ENCODE measurements at places on chromosomes 2 and 18.

GRCh38 chr2:26461601-26462023 lies 16.3 kb downstream of the OTOF start:
- DNase-seq: no peak

DNA sequence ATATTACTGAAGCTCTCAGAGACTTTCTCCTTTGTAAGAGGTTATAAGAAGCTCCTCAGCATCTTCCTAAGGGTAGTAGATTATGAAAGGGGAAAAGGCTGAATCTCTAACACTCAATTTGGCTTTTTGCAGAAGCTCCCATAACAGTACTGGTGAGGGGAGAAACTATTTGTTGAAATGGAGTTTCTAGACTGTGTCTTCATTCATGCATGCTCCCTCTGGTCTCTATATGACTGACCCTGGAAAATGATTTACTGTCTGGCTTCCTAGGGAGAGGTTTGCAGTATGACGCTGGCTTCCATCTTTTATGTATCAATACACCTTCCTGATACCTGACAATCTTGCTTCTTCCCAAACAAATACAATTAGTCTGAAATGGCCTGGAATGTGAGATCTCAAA lies 63.9 kb downstream of the LDAH start:
- DNase-seq: no peak

GRCh38 chr2:88697370-88698026 lies 6.0 kb downstream of the RPIA start:
- DNase-seq: no peak

GRCh38 chr2:176639671-176640070 lies 370.4 kb downstream of the MTX2 start:
- no peak for DNase-seq

DNA sequence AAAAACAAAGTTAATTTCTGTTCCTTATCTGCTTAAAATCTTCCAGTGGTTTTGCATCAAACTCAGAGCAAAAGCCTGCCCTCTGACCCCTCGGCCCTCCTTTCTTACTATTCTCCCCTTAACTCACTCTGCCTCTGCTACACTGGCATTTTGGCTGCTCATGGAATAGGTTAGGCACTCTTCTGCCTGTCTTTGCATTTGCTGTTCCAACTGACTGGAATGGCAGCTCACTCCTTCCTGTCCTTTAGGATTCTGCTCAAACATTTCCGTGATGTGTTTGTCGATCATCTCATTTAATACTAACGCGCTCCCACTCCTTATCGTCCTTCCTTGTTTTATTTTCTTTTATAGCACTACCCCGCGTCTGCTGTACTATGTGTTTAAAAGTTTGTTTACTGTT lies 815 bp downstream of the CEBPZ start:
- DNase-seq: peak; percentile 30

DNA sequence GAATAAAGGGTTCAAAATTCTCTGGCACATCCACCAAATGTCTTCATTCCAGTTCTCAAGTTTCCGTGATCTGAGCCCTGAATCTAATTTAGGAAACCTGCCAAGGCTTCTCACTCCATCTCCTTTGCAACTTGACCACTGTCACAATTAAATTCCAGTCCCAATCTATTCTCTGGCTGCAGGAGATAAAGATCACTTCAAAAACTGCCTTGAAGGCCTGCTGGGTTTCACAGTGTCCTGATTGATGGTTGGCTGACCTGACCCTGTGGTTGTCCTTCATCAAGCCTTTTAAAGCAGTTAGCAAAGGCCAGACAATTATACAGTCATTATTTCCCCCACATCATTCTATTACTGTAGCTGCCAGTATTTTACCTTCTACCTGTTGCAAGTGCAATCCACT lies 60.3 kb upstream of the DNAJC10 start:
- peak; percentile 45 for DNase-seq

DNA sequence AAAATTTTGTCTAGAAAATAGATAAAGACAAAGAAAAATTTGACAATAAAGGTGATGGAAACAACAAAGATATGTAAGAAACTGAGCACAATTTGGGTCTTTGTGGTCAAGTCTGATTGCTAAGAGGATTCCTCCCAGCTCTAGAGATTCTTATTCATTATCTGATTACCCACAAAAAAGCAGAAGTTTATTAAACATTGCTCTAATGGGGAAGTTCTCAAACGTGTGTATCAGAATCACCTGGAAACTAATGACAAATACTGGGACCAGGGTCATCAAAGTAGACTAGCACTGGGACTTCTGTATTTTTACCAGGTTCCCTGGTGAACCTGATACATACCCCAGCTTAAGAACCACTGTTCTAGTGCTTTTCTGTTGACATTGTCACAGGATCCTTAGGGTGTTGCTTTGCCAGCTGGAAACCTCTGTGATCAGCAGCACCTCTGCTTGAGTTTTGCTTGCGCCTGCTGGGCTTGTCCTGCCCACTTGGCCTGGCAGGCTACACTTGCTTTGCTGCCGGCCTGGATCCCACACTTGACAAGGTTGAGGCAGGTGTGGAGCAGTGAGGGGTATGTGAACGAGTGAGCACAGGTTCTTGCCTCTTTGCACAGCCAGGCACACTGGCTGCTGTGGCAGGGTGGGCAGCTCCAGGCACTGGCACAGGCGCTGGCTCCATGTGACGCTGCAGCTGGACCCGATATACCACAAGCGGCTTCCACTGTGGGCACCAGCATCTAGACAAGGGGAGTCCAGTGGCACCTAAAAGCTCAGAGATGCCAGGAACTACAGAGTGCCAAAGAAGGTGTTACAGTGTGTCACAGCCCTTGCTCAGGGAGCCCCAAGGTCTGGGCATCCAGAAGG lies 6.2 kb upstream of the GORASP2 start:
- DNase-seq: no peak

DNA sequence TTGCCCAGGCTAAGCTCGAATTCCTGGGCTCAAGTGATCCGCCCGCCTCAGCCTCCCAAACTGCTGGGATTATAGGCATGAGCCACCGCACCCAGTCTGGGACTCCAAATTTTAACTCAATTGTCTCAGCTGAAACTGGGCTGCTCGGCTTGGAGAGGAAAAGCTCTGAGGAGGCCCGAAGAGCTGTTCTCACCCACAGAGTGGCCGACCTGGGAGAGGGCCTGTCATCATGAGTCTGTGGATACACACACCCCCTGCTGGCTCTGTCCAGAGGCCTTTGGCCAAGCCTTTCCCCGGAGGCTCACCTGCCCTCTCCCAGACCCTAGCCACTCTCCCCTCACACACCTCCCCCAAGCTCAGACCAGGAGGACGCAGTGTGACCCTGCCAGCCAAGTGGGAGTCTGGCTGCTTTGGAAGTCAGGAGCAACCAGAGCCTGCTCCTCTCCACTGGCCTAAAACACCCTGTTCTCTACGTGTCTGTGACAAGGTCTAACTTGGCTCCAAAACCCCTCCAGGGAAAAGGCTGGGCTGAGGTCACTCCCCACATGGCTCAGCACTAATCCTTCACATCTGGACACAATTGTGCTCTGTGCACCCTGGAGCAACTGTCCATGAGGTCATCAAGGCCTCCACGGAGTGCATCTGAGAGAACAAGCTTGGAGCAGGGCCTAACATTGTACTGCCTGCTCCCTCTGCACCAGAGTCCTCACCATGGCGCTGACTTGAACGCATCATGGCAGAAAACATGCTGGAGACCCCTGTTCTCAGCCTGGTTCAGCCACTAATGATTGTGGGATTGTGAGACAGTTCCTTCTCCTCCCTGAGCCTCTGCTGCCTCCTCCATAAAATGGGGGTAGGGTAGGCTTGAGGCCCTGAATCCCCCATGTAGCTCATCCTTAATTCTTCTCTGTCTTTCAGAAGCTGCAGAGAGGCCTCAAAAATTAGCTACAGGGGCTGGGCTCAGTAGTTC lies 49.9 kb upstream of the RAB6C start:
- DNase-seq: no peak

DNA sequence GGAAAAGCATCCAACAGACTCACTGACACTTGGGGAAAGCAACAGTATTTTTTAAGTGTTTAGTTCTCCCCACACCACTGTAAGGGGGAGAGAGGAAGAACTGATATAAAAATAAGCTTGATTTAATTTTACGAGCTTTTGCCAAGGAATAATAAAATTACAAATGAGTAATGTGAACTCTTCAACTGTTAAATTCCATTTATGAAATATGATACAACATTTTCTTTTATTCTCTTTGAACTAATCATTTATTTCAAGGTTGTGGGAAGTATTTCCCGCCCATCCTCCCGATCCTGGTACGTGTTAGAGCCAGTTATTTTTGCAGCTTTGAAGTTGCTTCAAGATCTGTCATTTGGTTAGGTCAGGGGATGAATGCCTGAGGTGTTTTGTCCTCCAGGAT lies 35.2 kb downstream of the WDPCP start:
- no peak for DNase-seq

DNA sequence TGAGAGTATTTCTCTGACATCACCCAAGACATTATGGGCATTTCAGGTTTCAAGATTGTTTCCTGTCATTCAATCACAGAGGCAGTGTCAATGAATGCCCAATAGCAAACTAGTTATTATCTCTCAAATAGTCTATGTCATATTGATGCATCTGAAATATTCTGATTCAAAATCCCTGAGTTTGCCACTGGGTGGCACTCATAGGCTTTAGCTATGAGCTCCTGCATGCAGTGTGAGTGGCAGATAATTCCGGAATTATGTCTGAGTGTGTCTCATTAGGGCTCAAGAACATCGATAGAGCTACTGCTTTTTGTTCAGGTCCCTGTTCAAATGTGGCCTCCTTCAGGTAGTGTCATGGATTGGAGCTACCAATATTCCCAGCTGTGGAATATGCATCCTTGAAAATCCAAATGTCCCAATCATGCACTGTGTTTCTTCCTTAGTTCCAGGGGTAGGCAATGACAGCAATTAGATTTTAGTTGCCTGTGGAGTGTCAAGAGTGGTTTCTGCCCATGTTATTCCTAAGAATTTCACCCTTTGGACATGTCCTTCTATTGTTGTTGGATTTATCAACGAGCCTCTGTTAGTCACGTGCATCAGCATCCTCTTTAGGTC lies 7.8 kb upstream of the OR6B3 start:
- DNase-seq: peak; percentile 43

GRCh38 chr2:94871226-94872087 lies at the start of gene TEKT4:
Gene TEKT4, plus strand, starts transcription at chr2:94871430. Its CDS starts 150 bp downstream, at chr2:94871580.
- DNase-seq: peak; percentile 81

GRCh38 chr18:46174342-46175041 lies 70.3 kb downstream of the HAUS1 start:
- peak; percentile 68 for DNase-seq

DNA sequence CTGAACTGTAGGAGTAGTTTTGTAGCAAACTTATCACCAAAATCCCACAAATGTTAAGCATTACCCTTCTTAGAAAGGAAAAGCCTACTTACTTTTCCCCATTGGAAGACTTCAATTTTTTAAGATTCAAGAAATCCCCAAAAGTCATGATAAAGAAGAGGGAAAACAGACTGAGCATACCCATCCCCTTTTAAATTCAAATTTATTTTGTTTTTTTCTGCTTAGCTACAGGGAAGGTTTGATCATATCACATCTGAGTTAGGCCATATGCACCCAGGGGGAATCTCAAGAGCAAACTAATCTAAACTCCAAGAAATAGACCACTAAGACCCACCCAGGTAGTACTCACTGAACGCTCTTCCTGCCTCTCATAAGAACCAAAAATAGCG lies 174.6 kb downstream of the TGIF1 start:
- DNase-seq: no peak

DNA sequence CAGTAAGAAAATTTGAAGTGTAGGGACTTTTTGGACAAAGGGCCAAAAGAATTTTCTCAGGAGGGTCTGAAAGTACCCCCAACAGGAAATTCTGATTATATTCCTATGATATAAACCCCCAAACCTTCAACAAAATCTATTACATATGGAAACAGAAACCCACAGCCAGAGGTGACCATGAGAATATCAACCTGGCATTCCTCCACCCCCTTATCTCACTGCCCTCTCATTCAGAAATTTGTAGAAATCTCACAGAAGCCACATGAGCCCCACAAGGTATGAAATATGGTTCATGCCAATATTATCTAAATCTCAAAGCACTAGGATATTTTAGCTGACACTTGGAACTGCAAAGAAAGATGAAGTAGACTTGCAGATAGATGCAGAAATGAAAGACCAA lies 31.0 kb upstream of the RBBP8 start:
- DNase-seq: no peak

- DNase-seq: no peak
Measured at GRCh38 chr2:61253136-61253535, 91.1 kb downstream of the C2orf74 start.

GRCh38 chr2:65604246-65604645 lies 171.8 kb upstream of the SPRED2 start:
- no peak for DNase-seq

GRCh38 chr18:55268151-55268601 lies 308.9 kb upstream of the CCDC68 start:
- DNase-seq: no peak

GRCh38 chr2:218138047-218138446 lies 12.2 kb downstream of the CXCR2 start:
- DNase-seq: no peak

DNA sequence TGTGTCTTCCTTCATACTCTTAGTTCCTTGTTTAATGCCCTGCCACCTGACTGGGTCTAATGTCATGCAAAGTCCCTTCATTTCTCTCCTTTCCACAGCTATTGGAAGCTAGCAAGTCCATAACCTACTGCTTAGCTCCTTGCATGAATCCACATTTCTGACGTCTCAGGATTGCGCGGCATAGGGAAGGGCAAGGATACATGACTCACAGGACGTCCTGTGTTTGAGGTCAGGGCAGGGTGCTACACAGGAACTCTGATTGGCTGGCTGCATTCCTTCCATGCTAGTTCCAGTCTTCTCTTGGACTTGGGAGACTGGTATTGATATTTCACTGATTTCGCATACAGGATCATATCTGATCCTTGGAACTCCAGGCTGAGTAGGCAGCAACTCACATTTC lies 137.9 kb downstream of the CDH2 start:
- no peak for DNase-seq

DNA sequence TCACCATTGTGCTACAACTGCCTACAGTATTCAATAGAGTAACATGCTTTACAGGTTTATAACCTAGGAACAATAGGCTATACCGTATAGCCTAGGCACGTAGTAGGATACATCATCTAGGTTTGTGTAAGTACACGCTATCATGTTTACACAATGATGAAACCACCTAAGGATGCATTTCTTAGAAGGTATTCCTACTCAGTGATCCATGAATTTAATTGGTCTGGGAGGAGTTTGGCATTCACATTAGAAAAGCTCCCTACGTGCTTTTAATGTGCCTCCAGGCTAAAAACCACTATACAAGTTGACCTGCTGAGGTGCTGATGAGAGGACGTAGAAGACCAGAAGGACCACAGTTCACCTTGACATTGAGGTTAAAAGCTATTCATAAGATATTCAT lies 154.5 kb upstream of the LRRTM1 start:
- DNase-seq: peak; percentile 97

All from NCI-H69 (cell line).